ENCODE measurements at places on chromosomes 7 and 10. TPM values are rescaled to one million over a fixed set of nuclear protein-coding genes. Genes with fewer than 3 reads are reported as not detected.

Gene PHTF2
- polyA plus RNA-seq: 7.0 TPM

DNA sequence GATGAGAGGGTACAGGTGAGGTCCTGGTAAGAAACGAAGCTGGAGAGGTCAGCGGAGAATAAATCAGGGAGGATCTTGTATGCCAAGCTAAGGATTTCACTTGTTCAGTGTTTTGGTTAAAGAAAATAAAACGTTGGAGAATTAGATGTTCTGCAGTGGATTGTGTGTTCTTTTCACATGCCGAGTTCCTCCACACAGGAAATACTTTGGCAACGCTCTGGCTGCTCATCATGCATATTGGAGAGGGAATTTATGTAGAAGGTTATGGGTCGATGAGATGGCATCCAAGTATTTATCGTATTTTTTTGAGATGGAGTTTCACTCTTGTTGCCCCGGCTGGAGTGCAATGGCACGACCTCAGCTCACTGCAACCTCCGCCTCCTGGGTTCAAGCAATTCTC lies 11.0 kb downstream of the RPS24 start:
- H3K27ac ChIP-seq: no peak overlapping the region
- no peaks in the 10 kb centered on the region for H3K4me1 ChIP-seq
- no peaks in the 10 kb centered on the region for H3K36me3 ChIP-seq

- DNase-seq: no peak
- no peaks in the 10 kb centered on the region for H3K36me3 ChIP-seq
- peaks cover 7% of the 10 kb centered on the region for H3K4me1 ChIP-seq
- H3K27me3 ChIP-seq: no peaks in the 10 kb centered on the region
- H3K27ac ChIP-seq: no peak overlapping the region
Measured at GRCh38 chr10:129498680-129499079, 31.6 kb downstream of the MGMT start.

Gene TBC1D12
- 5.6 TPM for polyA plus RNA-seq

Gene PIP
- polyA plus RNA-seq: not detected

Gene ZNF487
- polyA plus RNA-seq: 8.2 TPM

- no peaks in the 10 kb centered on the region for H3K36me3 ChIP-seq
- H3K4me3 ChIP-seq: peak overlapping the region; percentile 80
- H3K4me1 ChIP-seq: peaks cover 9% of the 10 kb centered on the region
Measured at GRCh38 chr7:116525913-116526861, 1.4 kb downstream of the CAV1 start.

- DNase-seq: no peak
- H3K36me3 ChIP-seq: no peaks in the 10 kb centered on the region
- H3K27ac ChIP-seq: no peak overlapping the region
- no peaks in the 10 kb centered on the region for H3K4me1 ChIP-seq
- H3K27me3 ChIP-seq: no peaks in the 10 kb centered on the region
Measured at GRCh38 chr7:134513169-134513752, 14.1 kb upstream of the AKR1B10 start.

Gene TAS2R3
- 0.17 TPM for polyA plus RNA-seq

DNA sequence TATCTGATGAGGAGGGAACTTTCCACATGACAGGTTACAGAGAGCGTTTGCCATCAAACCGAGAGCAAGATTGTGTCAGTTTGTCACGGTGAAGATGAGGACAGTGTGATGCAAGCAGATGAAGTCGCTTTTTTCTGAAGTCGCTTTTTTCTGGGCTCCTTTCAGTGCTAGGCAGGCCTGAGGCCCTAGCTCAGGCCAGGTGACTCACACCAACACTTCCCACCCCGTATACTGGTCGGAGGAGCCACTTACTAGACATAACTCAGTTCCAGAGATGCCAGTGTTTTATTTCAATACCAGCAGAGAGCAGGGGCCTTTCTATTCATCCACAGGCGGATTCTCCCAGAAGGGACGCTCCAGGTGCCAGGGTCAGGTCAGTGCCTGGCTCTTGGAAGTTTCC lies 58.9 kb downstream of the SFMBT2 start:
- no peak overlapping the region for H3K4me3 ChIP-seq
- no peak for DNase-seq
- H3K36me3 ChIP-seq: no peaks in the 10 kb centered on the region
- no peaks in the 10 kb centered on the region for H3K27me3 ChIP-seq
- H3K4me1 ChIP-seq: no peaks in the 10 kb centered on the region
- no peak overlapping the region for H3K27ac ChIP-seq

Gene AGFG2
- polyA plus RNA-seq: 55.9 TPM

DNA sequence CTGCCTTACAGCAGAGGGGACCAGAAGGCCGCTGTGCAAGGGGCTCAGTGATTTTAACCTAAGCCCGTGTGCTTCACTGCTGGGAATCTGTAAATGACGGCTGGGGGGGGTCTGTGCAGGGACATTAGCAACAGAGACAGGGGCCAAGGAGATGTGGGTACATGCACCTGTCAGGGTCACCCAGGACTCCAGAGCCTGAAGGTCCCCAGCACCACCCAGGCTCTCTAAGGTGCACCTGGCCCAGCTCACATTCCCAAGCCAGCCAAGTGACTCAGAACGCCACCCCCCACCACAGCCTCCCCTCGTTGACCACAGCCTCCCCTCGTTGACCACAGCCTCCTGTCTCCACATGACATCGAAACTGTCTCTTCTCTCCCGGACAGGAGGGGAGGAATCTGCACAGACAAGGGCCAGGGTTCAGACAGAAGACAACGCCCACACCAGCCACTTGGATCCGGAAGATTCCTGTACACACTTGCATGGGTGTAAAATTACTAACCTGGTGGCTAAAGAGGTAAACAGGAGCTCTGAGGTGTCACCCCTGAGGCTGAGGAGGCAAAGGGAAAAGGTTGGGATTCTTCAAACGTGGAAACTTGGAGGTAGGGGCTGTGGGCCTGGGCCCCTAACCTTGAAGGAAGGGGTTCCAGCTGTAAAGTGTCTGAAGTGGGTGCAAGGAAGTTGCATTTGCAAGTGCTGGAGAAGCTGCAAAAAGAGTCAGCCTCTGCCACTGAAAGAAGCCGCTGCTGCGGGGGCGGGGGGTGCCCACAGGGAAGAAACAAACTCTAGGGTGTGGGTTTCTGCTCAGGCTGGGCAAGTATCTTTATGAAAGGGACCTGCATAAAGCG lies 27.0 kb downstream of the CALML3 start:
- no peaks in the 10 kb centered on the region for H3K36me3 ChIP-seq
- DNase-seq: peak; percentile 26
- no peaks in the 10 kb centered on the region for H3K27me3 ChIP-seq
- H3K27ac ChIP-seq: no peak overlapping the region
- no peak overlapping the region for H3K4me3 ChIP-seq

Gene ST7
- 37.7 TPM for polyA plus RNA-seq

Gene HTR5A
- not detected for polyA plus RNA-seq

Gene WNT16
- not detected for polyA plus RNA-seq

Gene EIF5AL1
- 0.15 TPM for polyA plus RNA-seq

Gene LRRC18
- 0.16 TPM for polyA plus RNA-seq

Gene SPDYE2
- not detected for polyA plus RNA-seq

Gene PRTFDC1
- 12.7 TPM for polyA plus RNA-seq

GRCh38 chr10:62450912-62451610 lies 76.9 kb downstream of the ZNF365 start:
- no peak for DNase-seq
- H3K4me3 ChIP-seq: no peak overlapping the region
- H3K4me1 ChIP-seq: no peaks in the 10 kb centered on the region
- no peaks in the 10 kb centered on the region for H3K27me3 ChIP-seq

- H3K36me3 ChIP-seq: no peaks in the 10 kb centered on the region
- H3K4me1 ChIP-seq: no peaks in the 10 kb centered on the region
Measured at GRCh38 chr7:121313220-121313792, 15.5 kb upstream of the WNT16 start.

GRCh38 chr7:141706239-141707064 lies 1.7 kb upstream of the WEE2 start:
- H3K27ac ChIP-seq: no peak overlapping the region
- H3K27me3 ChIP-seq: no peaks in the 10 kb centered on the region
- DNase-seq: no peak
- no peak overlapping the region for H3K4me3 ChIP-seq

Gene AKR1D1
- not detected for polyA plus RNA-seq

GRCh38 chr7:3065724-3066143 lies 22.1 kb upstream of the CARD11 start:
- H3K4me3 ChIP-seq: no peak overlapping the region
- DNase-seq: no peak
- H3K36me3 ChIP-seq: no peaks in the 10 kb centered on the region
- no peaks in the 10 kb centered on the region for H3K4me1 ChIP-seq
- no peak overlapping the region for H3K27ac ChIP-seq

Gene PRRT4
- polyA plus RNA-seq: 1.2 TPM

GRCh38 chr10:51951601-51952000 lies 252.2 kb upstream of the CSTF2T start:
- no peaks in the 10 kb centered on the region for H3K4me1 ChIP-seq
- peak overlapping the region; percentile 35 for H3K27ac ChIP-seq
- DNase-seq: no peak

- H3K27ac ChIP-seq: no peak overlapping the region
- no peaks in the 10 kb centered on the region for H3K4me1 ChIP-seq
- no peak overlapping the region for H3K4me3 ChIP-seq
- H3K36me3 ChIP-seq: no peaks in the 10 kb centered on the region
Measured at GRCh38 chr7:105512926-105513526, 9.0 kb downstream of the PUS7 start.

DNA sequence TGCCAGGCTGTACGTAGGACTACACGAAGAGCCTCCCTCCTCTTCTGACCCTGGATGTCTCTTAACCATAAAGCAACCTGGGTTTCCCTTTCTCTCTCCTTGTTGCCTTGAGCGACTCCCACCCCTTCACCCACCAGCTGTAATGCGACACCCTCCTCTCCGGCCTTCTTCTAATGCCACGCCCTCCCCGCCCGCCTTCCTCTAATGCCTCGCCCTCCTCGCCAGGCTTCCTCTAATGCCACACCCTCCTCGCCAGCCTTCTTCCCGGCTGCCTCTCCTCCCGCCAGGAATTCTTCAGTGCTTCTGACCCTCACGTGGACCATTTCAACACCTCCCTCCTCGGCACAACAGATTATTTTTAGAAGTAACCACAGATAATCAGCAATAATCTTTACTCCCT lies 348.5 kb upstream of the SHH start:
- no peaks in the 10 kb centered on the region for H3K4me1 ChIP-seq
- no peak overlapping the region for H3K4me3 ChIP-seq
- H3K27ac ChIP-seq: no peak overlapping the region
- no peaks in the 10 kb centered on the region for H3K36me3 ChIP-seq

- H3K4me1 ChIP-seq: no peaks in the 10 kb centered on the region
- no peak for DNase-seq
- H3K36me3 ChIP-seq: no peaks in the 10 kb centered on the region
- no peak overlapping the region for H3K27ac ChIP-seq
- no peak overlapping the region for H3K4me3 ChIP-seq
Measured at GRCh38 chr7:26549281-26549944, 257.8 kb downstream of the SNX10 start.

Gene FHIP2A
- 20.7 TPM for polyA plus RNA-seq

GRCh38 chr7:36110584-36110983 lies 42.5 kb upstream of the EEPD1 start:
- no peaks in the 10 kb centered on the region for H3K36me3 ChIP-seq
- H3K27ac ChIP-seq: no peak overlapping the region
- H3K27me3 ChIP-seq: no peaks in the 10 kb centered on the region
- H3K4me1 ChIP-seq: no peaks in the 10 kb centered on the region
- no peak overlapping the region for H3K4me3 ChIP-seq
- DNase-seq: no peak

DNA sequence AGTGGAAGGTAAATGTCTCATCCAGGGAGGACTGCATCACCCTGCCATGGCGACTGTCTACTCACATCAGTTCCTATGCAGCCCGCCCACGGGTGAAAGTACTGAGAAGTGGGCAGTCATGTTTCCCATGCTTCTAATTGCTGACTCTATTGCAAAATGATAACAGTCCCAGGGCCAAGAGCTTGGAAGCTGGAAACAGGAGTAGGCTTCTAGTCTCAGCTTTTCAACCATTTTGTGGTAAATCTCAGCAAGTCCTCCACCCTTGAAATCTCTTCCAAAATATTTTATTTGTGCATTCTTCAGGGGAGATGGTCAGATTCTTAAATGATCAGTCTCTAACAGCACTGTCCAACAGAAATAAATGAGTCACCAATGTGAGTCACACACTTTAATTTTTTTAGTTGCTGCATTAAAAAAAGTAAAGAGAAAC lies 48.1 kb upstream of the TARP start:
- H3K36me3 ChIP-seq: no peaks in the 10 kb centered on the region
- no peak overlapping the region for H3K27ac ChIP-seq
- H3K4me1 ChIP-seq: no peaks in the 10 kb centered on the region
- no peaks in the 10 kb centered on the region for H3K27me3 ChIP-seq
- no peak for DNase-seq

DNA sequence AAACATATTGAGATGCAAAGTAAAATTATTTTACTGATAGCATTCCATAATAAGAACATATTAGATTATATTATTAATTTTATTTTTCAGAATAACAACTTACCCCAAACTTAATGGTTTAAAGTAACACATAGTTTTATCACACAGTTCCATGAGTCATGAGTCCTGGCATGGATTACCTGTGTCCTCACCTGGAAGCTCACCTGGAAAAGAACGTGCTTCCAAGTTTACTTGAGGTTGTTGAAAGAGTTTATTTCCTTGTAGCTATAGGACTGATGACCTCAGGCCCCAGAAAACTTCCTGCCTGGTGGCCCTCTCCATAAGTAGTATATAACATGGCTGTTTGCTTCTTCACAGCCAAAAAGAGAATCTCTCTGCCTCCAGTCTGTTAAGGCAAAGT lies 254.6 kb downstream of the TFEC start:
- no peak overlapping the region for H3K27ac ChIP-seq
- DNase-seq: no peak
- no peaks in the 10 kb centered on the region for H3K27me3 ChIP-seq
- no peaks in the 10 kb centered on the region for H3K36me3 ChIP-seq
- no peak overlapping the region for H3K4me3 ChIP-seq

DNA sequence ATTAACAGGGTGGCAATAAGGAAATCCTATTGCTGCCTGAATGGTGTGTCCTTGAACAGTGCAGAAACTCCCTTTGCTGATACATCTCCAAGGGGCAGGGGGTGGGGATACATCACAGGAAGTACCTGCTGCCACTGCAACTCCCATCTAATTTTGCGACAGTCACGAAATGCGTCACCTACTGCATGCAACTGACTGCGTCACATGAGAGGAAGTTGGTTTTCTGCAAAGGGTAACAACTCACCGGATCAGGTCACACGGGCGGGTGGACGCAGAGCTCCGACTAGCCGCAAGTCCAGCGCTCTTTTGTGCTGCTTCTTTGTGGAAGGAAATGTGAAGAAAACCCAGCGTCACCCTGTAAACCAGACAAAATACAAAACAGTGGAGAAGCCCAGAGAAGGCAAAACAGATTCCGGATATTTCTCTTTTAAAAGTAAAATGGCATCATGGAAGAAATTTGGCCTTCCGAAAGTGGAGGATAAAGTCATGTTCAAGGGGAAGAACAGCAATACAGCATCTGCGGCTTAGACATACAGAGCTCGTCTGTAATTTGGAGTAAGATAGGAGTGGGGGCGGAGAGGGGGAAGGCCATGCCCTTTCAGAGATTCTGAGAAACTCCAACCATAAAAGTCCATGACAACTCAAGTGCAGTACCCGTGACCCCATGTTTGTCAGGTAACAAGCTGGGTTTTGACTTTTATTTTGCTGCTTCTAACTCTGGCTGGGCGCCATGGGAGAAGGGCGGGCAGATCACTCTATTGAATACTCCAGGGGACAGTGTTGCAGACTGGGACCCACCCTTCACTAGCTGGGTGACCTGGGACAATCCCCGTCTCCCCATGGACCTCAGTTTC lies 32.3 kb upstream of the PLEKHS1 start:
- no peak for DNase-seq
- H3K4me3 ChIP-seq: no peak overlapping the region
- no peaks in the 10 kb centered on the region for H3K27me3 ChIP-seq
- no peak overlapping the region for H3K27ac ChIP-seq
- H3K36me3 ChIP-seq: no peaks in the 10 kb centered on the region

Gene PTPRE
- 6.9 TPM for polyA plus RNA-seq

- no peaks in the 10 kb centered on the region for H3K4me1 ChIP-seq
- no peaks in the 10 kb centered on the region for H3K27me3 ChIP-seq
- no peaks in the 10 kb centered on the region for H3K36me3 ChIP-seq
- no peak overlapping the region for H3K4me3 ChIP-seq
Measured at GRCh38 chr7:77370606-77371005, 45.5 kb downstream of the GSAP start.

All from ovary (tissue), 10 donors.